Midbrain (tissue), 1 donor: ENCODE measurements at places on chromosomes 3 and 15.

DNA sequence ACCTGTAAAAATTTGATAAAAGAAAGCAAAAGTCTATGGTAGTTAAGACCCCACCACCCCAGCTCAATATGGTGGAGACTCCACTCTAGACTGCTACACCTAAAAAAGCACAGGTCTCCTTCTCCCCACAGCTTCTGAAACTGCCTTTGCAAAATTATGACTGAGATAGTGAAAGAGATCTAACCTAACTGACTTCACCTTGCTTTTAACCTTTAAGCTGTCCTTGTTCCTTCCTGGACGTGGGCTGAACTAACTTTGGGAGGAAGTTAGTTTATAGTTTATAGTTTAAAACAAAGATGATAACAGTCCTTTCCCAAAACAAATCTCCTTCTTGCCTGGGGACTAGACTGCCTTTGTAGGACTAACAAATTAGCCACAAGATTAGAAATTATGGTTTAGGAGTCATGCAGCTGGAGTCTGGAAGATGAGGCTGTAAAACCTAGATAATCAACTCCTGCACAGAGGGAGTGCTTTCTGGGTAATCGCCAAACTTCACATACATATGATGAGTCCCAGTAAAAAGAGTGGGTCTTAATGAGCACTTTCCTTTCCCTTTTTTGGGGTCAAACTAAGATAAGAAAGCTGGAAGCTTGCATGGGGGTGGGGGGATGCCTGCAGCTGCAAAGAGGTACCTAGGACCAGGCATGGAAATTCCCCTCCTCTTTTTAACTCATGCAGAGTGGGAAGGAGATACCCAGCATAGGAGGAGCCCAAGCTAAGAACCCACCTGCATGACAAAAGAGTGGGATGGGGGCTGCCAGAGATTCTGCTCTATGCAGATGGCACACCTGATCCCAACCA, 17.5 kb downstream of the CCR8 start:
- no peak for DNase-seq

- DNase-seq, result no peak
These were observed 12.4 kb downstream of the GNB5 start for GRCh38 chr15:52178765-52179164.

GRCh38 chr15:98738689-98739401, 90.5 kb downstream of the IGF1R start:
- DNase-seq, result no peak

DNA sequence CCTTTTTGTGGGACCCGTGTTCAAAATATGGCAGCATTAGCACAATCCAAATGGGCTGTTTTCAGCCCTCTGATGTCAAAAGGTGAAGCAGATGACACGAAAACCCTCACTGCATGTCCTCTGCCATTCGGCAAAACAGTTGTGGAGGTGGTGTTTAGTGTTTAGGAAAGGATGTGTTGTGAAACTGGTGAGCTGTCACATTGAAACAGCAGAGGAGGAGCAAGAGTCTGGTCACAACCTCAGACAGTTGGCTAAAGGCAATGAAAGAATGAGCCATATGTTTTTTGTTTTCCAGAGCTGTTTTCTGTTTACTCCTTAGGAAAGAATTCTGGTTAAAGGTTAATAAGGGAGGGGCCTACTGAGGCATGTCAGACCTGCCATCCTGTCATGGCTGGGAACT, 140.7 kb downstream of the VPS8 start:
- DNase-seq, result no peak

DNA sequence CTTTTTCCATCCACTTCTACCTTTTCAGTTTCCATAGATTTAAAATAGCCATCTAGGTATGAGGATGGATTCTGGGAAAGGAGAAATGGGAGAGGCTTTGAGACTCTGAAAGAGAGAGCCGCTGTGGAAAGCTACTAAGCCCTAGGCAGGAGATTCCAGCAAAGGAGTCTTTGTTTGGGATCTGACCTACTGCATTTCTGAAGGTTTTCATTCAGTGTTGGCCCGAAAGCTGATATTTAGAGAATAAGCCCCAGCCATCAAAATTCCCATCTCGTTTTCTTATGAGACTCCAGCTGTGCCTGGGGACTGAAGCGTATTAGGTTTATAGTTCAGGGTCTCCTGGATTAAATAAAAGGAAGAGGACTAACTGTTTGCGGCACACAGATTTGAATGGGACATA, 19.5 kb downstream of the LIPH start:
- peak; percentile 35 for DNase-seq

DNA sequence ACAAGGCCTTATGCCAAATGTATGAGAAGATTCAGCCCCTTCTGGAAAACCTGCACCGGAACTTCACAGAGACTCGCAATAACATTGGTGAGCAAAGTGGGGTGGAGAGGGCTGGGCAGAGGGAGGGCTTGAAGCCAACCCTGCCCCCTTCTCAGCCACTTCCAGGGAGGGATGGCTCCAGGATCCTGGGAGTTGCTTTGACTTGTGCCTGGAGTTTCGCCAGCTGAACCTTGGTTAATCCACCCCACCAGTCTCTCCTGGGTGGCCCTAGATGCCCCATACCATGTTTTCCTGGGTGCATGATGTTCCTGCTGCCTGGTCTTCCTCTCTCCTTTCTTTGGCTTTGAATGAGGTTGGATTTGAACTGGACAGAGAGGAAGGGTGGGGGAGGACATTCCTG, 10.8 kb downstream of the TBC1D21 start:
- DNase-seq, result no peak

DNA sequence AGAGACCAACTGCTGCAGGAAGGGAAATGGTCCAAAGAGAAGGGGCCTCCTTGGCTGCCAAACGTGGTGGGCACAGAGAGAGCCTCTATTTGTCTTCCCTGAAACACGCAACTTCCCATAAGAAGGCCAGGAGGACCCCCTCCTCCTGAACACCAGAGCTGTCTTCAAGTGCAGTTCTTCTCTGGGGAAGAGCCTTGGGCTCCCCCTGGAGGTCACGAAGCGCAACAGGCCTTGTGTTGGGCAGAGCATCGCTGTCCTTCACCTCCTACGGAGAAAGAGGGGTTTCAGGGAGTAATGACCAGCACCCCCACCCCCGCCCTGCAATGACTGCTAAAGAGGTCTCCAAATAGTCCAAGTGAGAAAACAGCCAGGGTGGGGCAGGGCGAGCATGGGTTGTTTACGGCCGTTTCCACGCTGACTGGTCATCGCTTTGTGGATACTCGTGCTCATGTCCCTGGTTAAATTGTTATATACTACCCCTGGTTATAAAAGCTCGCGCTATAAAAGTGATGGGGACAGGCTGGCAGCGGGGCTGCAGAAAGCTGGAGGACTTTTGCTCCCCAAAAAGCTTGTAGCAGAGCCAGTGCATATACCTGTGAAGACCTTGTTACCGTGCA, 397.5 kb upstream of the ATP10A start:
- peak; percentile 9 for DNase-seq

- no peak for DNase-seq
These were observed 125.6 kb downstream of the ETFA start for GRCh38 chr15:76185716-76186115.

GRCh38 chr15:80594091-80594889, 100.8 kb upstream of the ABHD17C start:
- no peak for DNase-seq

GRCh38 chr3:36796881-36797280, 32.5 kb upstream of the DCLK3 start:
- no peak for DNase-seq

- DNase-seq, result peak; percentile 70
These were observed 74.5 kb downstream of the RAB7A start for GRCh38 chr3:128800241-128801187.

DNA sequence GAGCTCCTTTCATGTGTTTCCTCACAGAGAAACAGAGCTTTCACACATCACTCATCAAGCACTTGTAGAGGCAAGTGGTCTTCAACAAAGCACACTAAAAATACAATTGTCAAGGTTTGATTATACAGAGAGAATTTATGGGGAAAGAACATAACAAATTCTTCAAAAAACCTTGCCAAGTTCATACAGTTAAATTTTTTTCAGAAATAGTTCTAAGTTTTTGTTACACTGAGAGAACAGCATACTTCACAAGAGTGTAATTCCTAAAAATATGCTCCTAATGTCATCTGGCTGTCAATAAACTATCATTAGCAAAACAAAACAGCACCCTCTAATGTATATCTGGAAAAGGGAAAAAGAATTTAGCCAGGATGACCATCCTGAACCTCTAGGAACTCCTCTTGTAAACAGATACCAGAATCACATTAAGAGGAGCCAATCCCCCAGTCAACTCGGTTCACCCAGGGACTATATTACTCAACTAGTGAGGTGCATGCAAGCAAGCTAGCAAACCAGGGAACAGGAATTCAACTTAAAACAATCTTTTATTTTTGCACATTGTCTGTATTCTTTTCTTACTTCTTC, 63.3 kb downstream of the RAD18 start:
- DNase-seq, result no peak

DNA sequence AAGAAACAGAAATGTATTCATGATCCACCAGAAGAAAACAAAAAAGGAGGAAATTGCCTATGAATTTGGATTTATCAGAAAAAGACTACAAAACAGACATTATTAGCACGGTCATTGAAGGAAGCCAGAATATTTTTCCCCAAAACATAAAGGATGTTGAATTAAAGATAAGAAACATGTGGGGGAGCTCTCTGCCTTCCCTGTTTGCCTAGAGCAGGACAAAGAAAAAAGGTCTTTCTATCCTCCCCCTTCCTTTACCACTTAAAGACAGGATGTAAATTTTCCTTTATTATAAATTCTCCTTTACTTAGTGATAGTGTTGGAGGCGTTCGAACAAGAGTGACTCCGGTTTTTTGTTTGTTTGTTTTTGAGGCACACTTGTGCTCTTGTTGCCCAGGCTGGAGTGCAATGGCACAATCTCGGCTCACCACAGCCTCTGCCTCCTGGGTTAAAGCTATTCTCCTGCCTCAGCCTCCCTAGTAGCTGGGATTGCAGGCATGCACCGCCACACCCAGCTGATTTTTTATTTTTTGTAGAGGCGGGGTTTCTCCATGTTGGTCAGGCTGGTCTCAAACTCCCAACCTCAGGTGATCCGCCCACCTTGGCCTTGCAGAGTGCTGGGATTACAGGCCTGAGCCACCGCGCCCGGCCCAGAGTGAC, 14.9 kb upstream of the RPN1 start:
- DNase-seq, result no peak

GRCh38 chr3:112032098-112032731, 2.3 kb upstream of the TMPRSS7 start:
- no peak for DNase-seq

DNA sequence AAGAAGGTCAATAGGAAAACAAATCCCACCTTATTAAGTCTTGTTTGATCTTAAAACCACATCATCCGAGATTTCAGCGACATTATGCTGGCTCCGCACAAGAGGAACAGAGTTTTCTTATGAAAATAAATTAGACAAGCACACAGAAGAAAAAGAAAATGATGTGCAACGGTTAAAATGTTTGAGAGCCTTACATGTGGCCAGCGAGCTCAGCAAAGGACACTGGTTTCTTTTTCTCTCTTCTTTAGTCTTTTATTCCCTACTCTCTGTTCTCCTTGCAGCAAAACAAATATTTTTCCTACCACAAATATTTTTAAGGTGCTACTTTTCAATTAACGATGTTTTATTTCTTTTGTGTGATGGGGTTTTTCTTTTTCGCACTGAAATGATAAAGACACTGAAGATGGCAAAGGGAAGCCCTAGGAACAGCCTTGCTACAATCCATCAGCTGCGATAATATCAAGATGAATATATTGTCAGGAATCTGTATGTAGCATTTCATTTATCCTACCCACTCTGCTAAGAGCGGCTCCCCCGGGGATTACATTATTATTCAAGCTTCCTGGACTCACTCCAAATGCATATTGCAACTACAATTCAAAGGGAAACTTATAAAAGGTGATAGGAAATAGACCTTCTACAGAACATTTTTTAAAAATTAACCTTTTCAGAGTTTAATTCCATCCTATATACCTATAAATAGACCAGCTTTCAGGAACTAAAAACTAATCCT, 72.9 kb downstream of the ANXA2 start:
- DNase-seq, result no peak

DNA sequence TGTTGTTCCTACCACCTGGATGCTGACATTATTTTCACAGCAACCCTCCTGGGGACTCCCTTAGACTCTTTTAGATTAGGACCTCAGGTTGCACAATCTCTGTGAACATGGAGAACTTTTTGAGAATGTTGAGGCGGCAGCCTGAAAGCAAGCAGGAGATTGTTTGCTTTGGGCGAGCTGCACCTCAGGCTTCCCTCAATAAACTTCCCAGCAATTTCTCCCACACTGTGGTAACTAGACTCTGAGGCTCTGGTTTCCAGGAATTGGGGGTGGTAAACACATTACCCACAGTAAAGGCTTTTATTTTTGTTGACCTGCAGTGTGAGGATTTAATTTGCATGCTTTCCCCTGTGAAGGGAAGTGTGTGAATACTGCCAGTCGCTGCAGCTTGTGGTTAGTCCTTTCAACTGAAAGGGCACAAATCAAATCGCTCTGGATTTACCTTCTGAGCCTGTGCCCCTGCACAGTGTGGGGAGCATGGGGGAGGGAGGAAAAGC, 35.2 kb upstream of the SIAH2 start:
- no peak for DNase-seq

GRCh38 chr3:188097791-188098190, 56.2 kb upstream of the LPP start:
- DNase-seq, result peak; percentile 8

DNA sequence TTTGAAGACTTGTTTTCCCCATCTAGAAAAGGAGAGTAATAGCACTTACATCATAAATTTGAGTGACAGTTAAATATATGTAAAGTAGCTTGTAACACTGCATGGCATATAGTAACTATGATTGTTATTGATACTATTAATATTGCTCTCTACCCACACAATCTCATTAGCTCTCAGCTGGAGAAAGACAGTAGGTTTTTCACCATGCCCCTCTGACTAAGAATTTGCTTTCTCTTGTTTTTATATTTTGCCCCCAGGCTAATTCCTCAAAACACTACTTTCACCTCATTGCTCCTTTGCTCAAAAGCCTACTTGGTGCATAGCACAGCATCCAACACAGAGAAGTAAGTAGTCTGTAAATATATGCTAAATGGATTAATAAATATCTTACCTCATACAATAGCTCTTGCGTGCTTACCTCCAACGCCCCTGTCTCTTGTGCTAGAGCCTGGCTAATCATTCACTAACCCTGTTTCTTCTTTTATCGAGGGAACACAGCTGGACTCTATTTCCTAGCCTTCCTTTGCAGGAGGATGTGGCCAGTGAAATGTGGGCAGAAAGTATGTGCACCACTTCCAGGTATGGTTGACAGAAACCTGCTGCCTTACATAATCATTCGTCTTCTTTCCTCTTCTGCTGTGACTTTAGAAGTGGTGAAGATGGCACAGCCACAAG, 190.0 kb downstream of the PLCH1 start:
- DNase-seq, result no peak

- DNase-seq, result no peak
These were observed 1161.4 kb downstream of the OTOL1 start for GRCh38 chr3:162658003-162658402.

DNA sequence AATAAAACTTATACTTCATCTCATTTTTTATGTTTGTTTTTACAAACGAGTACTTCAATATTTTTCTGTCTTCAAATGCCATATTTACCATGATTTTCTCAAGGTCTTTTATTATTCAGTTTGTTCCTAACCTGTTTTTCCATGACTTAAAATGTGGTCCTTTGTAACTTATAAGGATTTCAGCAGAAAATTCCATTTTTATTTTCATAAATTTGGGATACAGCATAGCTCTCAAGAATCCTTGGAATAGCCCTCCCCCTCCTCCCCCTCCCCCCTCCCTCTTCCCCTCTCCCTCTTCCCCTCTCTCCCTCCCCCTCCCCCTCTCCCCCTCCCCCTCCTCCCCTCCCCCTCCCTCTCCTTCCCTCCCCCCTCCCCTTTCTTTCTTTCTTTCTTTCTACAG, 14.9 kb upstream of the STX19 start:
- DNase-seq, result no peak
